ENCODE measurements at places on chromosomes 2 and 18.

- no peak for DNase-seq
Observed at GRCh38 chr2:160507464-160507863, 13.9 kb upstream of the RBMS1 start.

GRCh38 chr18:71743634-71744033 is 800.5 kb downstream of the CBLN2 start:
- no peak for DNase-seq

DNA sequence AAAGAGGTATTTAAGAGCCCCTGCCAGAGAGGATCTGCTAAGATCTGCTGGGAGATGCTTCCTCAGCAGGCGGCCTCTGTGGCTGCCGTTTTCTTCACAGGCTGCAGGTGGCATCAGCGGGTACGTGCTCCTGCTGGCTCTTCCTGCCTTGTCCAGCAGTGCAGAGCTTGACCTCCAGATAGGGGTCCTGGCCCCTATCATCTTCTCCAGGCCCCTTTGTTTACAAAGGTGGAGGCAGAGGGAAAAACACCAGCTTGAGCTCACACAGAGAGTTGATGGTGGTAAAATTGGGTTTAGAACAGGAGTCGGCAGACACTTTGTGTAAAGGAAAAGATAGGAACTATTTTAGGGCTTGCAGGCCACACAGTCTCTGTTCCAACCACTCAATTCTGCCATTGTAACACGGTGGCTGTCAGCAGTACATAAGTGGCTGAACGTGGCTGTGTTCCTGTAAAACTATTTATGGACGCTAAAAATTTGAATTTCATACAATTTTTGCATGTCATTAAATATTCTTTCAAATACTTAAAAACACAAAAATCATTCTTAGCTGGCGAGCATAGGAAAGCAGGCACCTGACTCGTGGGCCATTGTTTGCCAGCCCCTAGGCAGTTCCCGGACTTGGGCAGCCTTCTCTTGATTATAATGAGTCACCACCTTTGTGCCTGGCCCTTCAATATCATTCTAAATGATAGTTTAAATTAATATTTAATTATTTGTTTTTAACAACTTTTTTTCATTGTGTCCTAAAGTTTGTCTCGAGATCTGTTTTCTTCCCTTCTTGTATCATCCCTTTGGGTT is 98.2 kb upstream of the B3GNT7 start:
- no peak for DNase-seq

- no peak for DNase-seq
Observed at GRCh38 chr2:155141418-155141817, 442.9 kb downstream of the KCNJ3 start.

DNA sequence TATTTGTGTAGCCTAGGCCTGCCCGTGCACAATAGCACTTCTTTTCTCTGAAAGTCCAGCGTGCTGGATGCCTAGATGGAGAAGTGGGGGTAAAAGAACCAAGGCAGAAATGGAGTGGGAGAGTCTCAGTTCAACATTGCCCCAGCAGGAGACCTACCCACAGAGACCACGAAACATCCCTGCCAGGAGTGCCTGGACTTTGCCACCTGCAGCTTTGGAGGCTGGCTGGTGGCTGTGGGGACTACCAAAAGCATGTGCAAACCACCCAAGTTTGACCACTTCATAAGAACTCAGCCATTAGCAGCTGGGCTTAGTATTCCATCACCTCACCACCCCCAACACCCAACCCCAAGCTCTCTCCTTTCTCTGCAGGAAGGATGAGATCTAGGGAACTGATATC is 416.9 kb upstream of the ID2 start:
- DNase-seq = no peak

GRCh38 chr2:233764264-233764663 is 4.2 kb downstream of the UGT1A1 start:
- no peak for DNase-seq

DNA sequence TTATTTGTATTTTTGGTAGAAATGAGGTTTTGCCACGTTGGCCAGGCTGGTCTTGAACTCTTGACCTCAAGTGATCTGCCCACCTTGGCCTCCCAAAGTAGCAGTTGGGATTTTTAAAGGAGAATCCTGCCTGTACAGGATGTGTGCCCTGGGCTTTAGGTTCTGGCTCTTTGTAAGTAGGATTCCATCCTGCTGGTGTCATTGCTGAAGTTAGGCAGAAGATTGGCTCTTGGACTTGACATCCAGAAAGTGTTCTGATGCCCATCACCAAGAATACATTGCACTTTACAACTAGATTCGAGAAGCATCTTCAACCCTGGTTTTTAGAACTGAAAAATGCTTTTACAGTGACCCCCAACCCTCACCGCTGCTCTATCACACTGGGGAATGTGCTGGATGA is 4.4 kb upstream of the TWIST2 start:
- DNase-seq = peak; percentile 13

DNA sequence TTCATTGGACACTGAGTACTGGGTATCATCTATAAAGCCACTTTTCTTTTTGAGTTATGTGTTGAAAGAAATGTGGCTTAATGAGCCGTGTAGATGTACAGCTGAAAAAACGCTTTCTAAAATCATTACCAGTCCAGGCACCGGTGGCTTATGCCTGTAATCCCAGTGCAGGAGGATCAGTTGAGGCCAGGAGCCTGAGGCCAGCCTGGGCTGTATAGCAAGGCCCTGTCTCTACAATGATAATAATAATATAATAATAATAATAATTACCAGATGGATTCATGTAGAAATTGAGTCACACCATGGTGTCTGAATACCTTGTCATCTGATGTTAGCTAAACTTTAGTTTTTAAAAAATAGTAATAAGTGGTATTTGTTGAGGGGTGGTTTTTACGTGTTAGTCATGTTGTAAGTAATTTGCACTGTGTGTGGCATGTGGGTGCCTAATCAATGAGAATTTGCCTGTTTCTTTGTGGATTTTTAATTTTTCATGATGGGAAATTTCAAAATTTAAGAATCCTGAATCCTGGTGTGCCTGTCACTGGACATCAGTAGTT is 30.1 kb downstream of the NCK2 start:
- no peak for DNase-seq

DNA sequence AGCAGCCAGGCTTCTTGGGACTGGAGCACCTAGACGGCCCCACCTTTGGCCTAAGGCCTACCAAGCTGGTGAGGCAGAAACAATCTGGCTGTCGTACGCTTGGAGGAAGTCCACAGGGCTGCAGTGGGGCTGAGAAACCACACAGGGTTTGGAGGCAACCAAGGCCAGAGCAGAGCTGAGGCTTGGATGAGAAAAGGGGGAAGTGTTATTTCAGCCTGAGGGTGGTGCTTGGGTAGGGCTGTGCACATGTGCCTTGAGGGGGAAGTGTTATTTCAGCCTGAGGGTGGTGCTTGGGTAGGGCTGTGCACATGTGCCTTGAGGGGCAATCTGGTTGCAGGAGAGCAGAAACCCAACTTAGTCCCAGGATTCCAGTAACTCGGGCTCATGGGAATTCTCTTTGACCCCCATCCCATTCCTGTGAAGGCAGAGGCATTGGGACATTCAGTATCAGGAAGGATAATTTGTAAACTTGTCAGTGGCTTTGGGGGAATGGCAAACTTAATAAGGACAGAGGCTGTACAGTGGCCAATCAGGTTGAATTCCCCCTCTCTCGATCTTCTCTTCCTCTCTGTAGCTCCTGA is 971 bp upstream of the FBXO41 start:
- DNase-seq = no peak

DNA sequence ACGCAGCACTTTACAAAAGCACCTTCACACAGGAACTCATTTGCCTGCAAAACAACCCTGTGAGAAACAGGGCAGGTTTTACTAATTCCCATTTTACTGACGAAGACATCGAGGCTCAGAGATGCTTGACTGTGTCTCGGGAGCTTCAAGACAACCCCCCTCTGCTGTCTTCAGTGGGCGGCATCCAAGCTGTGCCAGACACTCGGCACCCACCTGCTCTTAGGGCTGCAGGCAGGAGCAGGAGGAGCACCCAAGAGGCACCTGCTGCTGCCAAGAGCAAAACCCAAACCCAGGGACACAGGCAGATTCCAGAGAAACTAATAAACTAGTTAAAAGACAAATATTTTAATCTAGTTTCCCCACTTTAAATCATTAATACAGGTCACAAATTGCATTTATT is 67.9 kb downstream of the PPP4R1 start:
- no peak for DNase-seq

DNA sequence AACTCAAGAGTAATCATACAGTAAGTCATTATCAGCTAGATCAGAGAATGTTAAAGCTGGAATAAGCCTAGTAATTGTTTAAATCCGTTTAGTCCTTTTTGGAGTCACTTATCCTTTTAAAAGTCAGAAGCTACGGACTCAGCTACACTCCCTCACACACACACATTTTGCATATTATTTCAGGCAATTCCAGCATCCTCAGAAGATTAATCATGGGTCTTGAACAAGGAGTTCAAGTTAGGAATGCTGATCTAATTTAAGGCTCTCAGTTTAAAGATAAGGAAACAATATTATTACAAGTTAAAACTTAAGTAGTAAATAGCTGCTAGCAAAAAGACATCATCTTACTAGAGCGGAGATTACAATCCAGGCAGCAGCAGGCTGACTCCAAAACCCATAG is 74.3 kb downstream of the GTF3C3 start:
- no peak for DNase-seq

DNA sequence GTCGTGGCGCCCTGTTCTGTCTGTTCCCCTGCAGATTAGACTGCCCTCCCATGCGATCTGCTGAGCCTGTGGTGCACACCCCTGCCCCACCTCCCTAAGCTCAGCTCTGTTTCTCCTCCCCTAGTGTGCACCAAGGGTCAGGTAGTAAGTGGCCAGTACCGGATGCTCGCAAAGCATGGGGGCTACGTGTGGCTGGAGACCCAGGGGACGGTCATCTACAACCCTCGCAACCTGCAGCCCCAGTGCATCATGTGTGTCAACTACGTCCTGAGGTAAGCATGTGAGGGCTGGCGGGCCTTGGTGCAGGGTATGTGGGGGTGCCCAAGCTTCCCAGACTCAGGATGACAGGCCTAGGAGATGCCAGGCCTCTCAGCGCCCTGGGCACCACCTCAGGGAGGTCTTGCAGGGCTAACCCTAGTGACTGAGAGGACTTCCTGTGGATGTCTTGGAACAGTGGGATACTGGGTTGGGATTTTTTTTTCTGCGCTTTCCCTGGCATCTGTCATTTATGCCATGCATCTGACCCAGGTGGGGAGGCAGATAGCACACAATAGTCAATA is 78.4 kb downstream of the EPAS1 start:
- DNase-seq = peak; percentile 64

DNA sequence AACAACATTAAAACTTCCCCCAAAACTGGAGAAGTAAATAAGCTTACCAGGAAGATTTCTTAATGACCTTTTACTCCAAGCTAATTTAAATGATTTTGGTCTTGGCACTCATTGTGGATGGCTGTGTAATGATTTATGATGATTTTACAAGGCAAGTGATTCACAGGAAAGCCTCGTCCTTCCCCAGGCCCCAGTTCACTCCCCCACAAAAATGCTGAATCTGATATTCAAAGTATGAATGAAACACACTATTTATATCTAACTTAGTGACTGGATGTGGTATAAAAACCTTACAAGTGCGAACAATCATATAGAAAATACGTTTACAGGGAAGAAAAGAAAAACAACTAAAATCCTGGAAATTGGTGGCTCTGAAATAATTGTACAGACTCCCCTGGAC is 49.8 kb downstream of the ZNF516 start:
- no peak for DNase-seq

DNA sequence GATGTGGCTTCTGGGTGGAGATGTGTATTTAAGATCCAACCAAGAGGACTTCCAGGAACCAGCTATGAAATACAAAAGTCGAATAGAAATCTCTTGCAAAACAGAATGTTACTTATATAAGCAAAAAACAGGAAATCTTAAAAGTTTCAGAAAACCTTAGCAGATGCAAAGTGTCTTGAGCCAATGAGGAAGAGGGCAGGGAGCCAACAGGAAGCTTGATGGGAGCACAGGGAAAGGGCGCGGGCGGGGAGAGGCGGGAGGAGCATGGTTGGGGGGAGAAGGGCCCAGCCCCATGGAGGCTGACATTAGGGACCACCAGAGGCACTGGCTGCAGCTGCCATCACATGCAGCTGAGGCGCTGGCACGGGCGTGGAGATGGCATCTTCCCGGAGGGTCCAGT is 203.3 kb downstream of the SNTG2 start:
- DNase-seq = no peak

- no peak for DNase-seq
Observed at GRCh38 chr2:99662761-99663341, 173.0 kb upstream of the REV1 start.

DNA sequence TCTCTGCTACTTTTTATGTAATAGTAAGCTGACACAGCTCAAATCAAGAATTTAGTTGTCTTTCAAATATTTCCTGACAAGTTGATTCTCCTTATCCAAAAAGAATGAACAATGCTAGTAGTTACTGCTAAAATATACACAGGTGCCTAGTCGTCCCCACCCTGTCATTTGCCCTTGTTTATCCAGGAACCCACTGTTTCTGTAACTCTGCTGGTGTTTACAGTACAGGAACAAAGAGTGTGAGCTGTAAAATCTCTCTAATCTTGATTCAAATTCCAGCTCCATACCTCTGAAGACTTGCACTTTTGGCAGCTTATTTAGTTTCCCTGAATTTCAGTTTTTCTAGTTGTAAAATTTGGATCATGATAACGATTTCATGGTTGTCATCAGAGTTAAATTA is 21.1 kb upstream of the SCYGR2 start:
- no peak for DNase-seq

DNA sequence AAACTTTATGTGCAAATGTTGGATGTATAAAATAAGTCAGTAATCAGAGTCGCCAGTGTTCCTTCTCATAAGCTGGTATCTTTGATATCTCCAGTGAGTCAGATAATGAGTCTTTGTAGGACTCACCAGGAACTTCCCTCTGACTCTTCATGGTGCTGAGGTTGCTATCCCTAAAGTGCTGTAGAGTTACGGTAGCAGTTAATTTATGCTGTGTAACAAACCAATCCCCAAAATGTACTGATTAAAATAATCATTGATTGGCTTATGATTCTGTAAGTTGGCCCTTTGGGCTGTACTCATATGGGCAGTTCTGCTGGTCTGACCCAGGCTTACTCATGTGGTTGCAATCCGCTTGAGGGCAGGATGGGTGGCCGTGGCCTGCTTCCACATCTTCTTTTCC is 43.8 kb downstream of the MAIP1 start:
- DNase-seq = no peak

Measured in type B pancreatic cell (in vitro differentiated cells).